Stimulated activated CD8-positive, alpha-beta memory T cell treated with anti-CD3 and anti-CD28 coated beads, Interleukin-15, amount 100 ng/mL, for 24 hours (primary cell): ENCODE measurements at places on chromosomes 13 and 19.

DNA sequence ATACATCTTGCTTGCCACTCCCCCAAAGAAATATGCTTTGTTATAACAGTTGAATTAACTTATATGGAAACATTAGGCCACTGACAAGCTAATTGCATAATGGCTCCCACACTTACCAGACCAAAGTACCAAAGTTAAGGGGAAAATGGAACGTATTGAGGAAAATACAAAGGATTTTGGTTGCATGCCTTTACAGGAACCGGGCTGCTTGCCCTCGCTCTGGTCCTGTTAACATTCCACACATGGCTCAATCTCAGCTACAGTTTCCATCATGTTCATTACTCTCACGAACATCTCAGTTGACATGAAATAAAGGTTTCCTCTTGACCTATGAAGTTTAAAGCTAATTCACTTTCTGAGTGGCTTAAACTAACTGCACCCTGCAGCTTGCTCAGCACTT, 220.7 kb upstream of the RXFP2 start:
- DNase-seq = no peak

- no peak for DNase-seq
Measured at GRCh38 chr13:60647547-60647946, 250.5 kb downstream of the TDRD3 start.

GRCh38 chr13:108070491-108070890, 144.8 kb downstream of the LIG4 start:
- DNase-seq = no peak

DNA sequence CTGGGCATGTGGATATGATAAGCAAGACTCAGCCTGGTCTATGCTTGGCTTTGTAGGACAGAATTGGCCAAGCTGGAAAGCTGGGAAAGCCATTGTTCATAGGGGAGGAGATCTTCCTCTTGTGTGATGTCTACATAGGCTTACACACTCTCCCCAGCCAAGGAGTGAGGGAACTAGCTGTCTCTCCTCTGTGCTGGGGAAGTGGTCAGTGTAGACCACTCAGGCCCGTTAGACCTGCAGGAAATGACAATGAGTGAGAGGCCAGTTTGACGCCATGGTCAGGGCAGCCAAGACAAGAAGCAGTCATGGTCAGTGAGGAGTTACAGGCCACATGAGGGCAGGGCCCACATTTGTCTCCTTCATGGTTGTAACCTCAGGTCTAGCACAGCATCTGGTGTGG, 159.1 kb upstream of the KL start:
- no peak for DNase-seq

DNA sequence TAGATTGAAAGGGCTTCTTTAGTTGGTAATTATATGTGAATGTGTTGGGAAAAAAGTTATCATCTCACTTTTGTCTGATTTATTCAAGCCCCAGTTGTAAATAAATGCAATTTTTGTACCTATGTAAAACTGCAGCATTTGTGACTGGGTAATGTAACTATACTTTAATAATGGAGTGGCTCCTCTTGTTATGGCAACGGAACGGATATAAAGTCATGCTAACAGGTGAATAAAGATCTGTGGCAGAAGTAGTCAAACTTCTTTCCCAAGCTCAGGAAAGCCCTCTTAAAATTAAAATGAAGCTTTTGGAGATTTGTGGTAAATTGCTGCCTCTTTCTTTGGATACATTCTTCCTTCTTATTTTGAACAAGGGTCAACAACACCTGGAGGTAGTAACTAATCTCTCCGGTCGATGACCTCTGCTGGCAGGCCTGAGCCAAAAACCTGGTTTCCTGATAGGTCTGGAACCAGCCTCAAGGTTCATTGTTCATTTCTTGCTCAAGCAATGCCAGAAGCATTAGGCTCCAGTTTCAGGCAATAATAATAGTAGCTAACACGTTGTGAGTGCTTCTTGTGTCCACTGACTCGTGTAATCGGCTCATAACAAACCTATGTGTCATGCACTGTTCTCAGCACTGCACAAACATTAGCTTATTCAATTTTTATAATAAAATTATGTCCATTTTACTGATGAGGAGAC, 313.4 kb upstream of the DACH1 start:
- no peak for DNase-seq

GRCh38 chr19:6717036-6717435, 3.4 kb downstream of the C3 start:
- DNase-seq = no peak
